ENCODE measurements at places on chromosomes 2 and 18.
A peak's percentile ranks its signal among the peaks of the same experiment; 100 is the strongest.

GRCh38 chr2:38728694-38729093, 22.5 kb downstream of the SRSF7 start:
- no peak for DNase-seq

GRCh38 chr2:162233197-162233596, 10.0 kb downstream of the FAP start:
- peak; percentile 16 for DNase-seq

GRCh38 chr2:143110758-143111428, 18.3 kb upstream of the ARHGAP15 start:
- DNase-seq: peak; percentile 97

DNA sequence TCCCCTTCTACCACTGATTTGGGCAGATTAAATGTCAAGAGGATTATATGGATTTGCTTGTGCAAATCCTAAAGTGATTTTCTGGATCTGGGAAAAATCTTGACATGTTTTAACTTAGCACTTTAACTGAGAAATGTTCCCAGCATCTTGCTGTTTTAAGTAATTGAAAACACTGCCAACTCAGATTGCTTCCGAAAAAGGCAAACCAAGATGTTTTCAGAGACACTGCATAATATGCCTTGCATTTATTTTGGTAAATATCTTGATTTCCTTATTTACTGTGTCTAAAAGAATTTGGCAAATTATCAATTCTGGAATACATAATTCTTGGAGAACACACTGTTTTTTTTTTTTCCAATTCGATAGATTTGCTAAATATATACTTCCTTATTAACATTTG, 385.0 kb upstream of the FAM98A start:
- DNase-seq: no peak

DNA sequence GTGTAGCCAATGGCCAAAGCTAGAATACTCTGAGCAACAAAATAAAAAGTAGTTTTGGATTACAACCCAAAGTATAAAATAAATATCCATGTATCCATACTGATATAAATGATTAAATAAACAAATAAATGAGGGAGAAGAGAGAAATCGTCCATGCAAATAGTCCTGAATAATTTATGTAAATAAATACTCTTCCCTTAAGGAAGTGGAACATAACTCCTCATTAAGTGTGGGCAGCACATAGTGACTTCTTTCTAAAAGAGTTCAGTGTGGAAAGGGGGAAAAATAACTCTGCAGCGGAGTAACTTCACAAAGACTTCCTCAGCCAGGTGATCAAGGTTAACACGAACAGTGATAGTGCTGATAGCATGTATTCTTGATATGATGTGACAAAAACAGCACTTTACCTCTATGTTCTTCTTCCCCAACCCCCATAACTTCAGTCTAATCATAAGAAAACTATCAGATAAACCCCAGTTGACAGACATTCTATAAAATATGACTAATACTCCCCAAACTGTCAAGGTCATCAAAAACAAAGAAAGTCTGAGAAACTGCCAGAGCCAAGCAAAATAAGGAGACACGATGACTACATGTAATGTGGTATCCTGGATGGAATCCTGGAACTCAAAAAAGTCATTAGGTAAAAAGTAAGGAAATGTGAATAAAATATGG, 30.7 kb downstream of the METTL8 start:
- peak; percentile 66 for DNase-seq

GRCh38 chr2:175627405-175627804, 374.7 kb downstream of the LNPK start:
- no peak for DNase-seq

DNA sequence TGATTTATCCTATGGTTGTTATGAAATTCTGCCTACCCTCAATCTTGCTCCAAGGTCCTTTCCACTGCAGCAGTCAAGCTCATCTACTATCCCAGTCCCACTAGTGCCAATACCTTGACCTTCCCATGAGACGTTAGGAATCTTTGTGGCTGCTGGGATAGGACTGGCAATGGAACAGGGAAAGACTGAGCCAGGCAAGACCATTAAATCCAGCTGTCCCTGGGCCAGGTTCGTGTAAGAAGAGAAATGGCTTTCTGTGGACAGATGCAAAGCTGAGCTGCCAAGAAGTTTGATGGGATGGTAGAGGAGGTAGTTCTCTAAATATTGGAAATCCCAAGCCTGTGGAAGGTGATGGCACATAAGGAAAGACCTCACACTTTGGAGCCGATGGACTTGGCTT, 50.1 kb upstream of the TMEM17 start:
- DNase-seq: no peak

- DNase-seq: no peak
Measured at GRCh38 chr2:172381275-172382027, 45.9 kb upstream of the ITGA6 start.

DNA sequence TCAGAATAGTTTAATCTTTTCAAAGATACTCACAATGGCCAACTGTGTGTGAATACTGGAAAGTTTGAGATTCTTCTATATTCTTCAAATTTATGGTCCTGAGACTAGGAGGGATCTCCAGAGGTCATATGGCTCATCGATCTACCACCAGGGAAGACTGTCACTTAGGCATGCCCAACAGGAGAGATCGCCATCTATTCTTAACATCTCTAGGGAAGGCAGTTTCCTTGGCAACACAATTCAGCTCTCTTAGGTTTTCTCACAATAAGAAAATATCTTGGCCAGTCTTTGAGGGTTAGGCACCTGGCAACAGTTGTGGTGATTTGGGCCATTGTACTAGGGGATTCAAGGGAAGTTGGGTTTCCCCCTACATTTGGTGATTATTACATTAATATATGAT, 107.2 kb downstream of the GALNT3 start:
- no peak for DNase-seq
